ENCODE measurements at places on chromosomes 4 and X. TPM values are rescaled to one million over a fixed set of nuclear protein-coding genes. Genes with fewer than 3 reads are reported as not detected.
A peak's percentile ranks its signal among the peaks of the same experiment; 100 is the strongest.

- peak; percentile 88 for ATAC-seq
Measured at GRCh38 chr4:7761720-7762119, 177.9 kb downstream of the AFAP1 start.

Gene ARHGEF6
- total RNA-seq, result 1.8 TPM

DNA sequence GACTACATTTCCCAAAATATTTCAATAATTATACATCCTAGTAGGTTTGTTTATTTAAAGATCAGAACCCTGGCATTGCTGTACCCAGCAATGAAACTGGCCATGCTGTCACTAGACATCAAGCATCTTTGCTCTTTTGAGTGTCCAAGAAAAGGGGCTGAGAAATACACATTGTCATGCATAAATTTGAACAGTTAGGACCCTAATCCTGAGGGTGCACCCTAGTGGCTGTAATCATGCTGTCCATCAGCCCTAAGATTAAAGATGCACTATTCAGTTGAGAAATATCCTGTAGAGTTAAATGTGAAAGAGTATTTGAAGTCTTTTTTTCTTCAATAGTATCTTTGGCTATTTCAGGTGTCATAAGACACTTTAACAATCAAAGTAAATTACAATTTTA is 108.8 kb downstream of the NFKB1 start:
- ATAC-seq, result no peak

- no peak for ATAC-seq
Measured at GRCh38 chr4:40570348-40571077, 59.2 kb downstream of the RBM47 start.

DNA sequence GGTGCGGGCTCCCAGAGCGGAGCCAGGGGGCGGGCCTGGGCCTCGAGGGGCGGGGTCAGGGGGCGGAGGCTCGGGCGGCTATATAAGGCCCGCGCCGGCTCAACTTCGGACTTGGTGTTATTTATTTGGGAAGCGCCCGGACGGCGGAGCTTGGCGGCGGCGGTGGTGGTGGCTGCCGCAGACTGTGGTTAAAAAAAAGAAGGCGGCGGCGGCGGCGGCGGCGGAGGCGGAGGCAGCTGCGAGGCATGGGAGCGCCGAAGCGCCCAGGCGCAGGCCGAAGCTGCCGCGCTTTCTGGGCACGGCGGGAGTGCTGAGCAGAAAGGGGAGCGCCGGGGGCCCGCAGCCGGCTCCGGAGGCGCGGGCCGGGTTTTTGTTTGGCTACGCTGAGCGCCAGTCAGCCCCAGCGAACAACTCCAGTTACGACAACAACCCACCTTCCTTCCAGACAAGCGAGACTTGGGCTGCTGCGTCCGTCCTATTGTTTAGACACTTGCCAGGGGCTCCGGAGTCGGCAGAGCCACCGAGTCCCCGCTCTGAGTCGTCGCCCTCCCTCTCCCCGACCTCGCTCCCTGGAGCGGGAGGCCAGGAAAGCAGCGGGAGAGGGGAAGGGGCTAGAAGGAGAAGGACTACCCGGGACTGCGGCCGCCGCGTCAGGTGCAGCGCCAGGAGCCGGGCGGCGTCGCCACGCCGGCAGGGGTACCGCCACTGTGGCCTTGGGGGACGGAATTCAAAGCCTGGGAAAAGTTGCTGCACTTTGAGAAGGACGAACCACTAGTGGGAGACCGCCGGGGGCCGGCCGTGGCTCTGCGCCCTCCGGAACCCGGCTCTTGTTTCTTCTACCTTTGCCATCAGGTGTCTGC is at the start of gene SLIT2:
Gene SLIT2, plus strand, starts transcription at position 110 of the 860 bp plus-strand sequence. CDS start 1,911 bp downstream, outside the sequence.
- ATAC-seq, result peak; percentile 66

DNA sequence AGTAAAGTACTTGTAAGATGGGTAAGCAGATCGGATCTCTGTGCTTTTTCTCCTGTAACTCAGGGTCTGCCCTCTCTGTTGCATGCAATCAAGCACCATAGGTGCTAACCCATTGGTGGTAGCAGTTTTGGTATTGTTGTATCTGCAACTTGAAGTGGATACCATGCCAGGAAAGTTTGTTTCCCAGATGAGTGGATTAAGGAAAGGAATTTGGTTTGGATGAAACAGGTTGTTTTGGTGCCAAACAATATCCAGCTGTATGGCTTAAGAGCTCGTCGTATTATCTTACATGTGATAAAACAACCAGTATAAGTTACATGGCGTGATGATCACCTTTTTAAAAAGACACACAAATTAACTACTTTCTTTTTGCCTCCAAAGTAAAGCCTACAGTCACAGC is 280.9 kb upstream of the TENM3 start:
- ATAC-seq, result no peak

- peak; percentile 21 for ATAC-seq
Measured at GRCh38 chrX:69615342-69615741, 571 bp upstream of the EDA start.

Gene COL25A1
- 3.0 TPM for total RNA-seq

Gene SPANXA1
- not detected for total RNA-seq

- ATAC-seq, result no peak
Measured at GRCh38 chr4:125191232-125191631, 123.5 kb upstream of the FAT4 start.

GRCh38 chr4:36337665-36338185 is 56.3 kb downstream of the DTHD1 start:
- ATAC-seq, result no peak

- no peak for ATAC-seq
Measured at GRCh38 chr4:13888112-13888511, 260.6 kb upstream of the BOD1L1 start.

Gene FHIP1A
- 0.23 TPM for total RNA-seq

Gene IL9R
- not detected for total RNA-seq

DNA sequence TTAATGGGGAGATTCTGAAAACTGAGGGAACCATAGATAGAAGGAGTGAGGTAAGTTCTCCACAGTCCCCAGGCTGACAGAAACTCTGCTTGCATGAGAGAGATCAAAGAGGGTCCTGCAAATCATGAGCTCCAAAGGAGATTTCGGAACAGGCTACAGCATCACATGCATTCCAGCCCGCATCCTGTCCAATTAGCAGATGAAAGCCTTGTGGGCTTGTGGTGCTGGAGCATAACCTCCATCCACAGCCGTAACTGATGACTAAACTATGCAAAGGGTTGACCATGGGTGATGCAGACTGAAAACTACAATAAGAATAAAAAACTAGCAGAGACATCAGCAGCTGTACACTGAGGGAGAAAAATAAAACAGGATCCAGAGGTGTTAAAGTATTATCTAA is 654.5 kb downstream of the TLL1 start:
- ATAC-seq, result no peak

DNA sequence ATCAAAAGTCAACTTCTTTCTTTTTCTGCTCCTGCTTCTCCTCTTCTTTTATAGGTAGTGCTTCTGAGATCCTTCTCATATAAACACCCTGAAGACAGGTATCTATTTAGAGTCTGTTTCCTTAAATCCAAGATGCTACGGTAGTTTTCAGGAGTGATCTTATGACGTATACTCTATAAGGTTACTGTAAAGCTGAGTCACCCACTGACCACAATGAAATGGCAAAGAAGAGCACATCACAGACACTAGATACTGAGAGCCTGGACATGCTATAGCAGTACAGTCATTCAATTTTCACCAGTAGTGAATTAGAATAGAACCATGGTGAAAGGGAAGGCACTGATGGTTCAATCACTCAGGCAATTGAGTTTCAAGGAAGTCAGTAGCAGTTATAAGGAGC is 412.5 kb downstream of the ADAM29 start:
- ATAC-seq, result no peak

DNA sequence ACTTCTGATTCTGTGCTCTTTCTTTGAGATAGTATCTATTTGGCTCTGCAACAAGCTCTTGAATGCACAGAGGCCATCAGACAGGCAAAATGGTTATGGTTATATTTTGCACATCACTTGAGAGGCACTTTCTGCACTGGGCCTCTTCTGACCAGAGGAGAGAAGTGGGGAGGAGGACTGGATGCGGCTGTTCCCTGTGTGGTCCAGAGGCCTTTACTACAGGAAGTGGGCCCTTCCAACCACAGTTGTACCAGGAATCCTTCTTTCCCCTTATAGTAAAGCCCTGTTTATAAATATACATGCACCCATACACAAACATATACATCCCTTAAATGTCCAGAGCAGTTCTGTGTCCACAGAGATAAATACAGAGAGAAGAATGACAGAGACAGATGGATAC is 182.7 kb upstream of the HHIP start:
- no peak for ATAC-seq

GRCh38 chr4:13917015-13917414 is 289.5 kb upstream of the BOD1L1 start:
- ATAC-seq, result no peak

Gene FAAH2
- not detected for total RNA-seq

DNA sequence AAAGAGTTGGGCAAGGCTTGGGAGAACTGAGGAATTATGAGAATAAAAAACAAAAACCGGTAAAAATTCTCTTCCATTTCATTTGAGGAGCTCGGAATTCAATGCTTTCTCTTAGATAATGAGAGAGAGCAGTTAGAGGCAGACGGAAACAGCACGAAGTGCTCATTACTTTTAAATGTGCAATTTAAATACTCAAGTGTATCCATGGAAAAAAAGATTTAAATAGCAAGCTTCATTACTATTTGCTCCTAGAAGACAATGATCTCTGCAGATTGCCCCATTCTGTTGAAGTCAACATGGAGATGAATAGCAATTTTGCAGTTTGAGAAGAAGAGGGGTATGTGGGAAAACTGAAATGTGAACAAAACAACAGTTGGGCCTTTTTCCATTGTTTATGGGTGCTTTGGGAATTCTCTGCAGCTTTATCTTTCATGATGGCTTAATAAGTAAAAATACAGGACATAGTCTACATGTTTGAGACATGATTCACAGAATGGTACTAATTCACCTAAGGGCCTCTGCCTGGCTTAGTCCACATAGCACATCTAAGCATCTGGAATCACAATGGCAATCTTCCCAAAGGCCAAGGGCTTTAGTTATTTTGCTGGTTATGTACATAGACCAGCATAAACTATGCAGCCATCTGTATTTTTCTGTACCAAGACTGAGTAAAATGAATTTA is 512.7 kb upstream of the FAT1 start:
- peak; percentile 94 for ATAC-seq

Gene GLRA2
- 52.1 TPM for total RNA-seq

GRCh38 chr4:4810092-4810774 is 49.2 kb upstream of the MSX1 start:
- ATAC-seq, result peak; percentile 97

DNA sequence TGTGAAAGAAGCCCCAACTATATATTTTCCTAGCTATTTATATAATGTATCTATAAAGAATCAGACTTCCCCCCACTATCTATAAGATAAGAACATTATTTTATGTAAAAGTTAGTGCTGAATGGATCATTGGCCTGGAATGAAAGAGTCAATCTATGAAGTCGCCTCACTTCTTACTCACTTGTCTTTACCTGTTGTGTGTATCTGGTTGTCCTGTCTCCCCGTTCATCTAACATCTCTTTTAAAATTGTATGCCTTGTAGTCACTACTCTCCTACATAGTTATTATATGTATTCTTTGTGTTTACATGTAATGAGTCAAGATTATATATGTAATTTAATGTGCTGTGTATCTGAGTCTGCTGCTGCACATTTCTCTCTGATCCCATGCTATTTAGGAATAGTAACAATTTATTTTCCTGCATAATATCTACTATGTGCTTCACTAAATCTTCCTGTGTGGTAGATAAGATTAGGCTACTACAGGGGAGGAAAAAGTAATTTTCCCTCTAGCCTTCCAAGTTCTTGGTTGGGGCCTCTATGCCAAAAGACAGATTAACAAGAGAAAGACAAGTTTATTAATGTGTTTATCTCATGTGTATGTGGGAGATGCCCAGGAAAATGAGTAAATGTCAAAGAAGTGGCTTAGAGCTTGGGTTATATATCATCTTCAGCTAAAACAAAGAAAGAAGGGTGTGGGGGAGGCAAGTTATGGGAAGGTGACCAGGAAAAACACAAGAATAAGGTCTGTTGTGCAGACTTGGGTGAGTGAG is 77.6 kb upstream of the FRMPD4 start:
- no peak for ATAC-seq

Gene PRICKLE3
- 11.8 TPM for total RNA-seq

Gene NLRP2B
- total RNA-seq, result 0.19 TPM

Gene IGFBP7
- 0.81 TPM for total RNA-seq

Measured in motor neuron (in vitro differentiated cells).